BJ (cell line): ENCODE measurements at places on chromosomes 7 and 10.
A peak's percentile ranks its signal among the peaks of the same experiment; 100 is the strongest.

DNA sequence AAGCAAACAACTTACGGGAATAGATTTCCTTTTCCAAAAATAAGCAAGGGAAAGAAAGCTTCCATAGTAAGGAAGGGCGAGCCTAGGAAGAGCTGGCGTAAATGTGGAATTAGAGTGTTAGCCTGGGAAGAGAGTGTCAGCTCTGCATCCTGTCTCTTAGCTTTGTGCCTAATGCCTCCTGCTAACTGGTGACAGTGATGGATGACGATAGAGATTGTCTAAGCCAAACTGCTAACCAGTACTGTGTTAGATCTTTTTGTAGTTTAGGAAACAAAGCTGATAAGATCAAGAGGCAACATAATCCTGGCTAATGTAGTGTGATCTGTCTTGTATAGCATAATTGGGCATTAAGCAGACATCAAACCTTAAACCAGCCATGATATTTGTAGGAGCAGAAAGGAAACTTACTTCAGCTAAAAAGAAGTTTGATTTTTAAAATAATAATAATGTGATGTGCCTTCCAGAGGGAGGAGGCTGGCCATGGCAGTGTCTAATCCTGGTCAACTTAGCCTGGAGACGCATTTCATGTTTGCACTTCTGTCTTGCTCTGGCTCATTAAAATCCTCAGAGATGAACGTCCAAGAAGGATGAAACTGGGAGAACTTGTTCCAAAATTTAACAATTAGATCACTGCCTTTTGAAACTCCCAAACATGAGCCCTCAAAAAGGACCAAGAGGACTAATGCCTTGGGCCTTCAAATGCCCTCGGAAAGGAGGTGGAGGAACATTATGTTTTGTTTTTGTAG is 85.1 kb downstream of the FAM204A start:
- DNase-seq: no peak

- DNase-seq: no peak
Measured at GRCh38 chr10:9811601-9812000, 1206.1 kb upstream of the CELF2 start.

- DNase-seq: no peak
Measured at GRCh38 chr10:6815346-6815745, 235.3 kb upstream of the PRKCQ start.

DNA sequence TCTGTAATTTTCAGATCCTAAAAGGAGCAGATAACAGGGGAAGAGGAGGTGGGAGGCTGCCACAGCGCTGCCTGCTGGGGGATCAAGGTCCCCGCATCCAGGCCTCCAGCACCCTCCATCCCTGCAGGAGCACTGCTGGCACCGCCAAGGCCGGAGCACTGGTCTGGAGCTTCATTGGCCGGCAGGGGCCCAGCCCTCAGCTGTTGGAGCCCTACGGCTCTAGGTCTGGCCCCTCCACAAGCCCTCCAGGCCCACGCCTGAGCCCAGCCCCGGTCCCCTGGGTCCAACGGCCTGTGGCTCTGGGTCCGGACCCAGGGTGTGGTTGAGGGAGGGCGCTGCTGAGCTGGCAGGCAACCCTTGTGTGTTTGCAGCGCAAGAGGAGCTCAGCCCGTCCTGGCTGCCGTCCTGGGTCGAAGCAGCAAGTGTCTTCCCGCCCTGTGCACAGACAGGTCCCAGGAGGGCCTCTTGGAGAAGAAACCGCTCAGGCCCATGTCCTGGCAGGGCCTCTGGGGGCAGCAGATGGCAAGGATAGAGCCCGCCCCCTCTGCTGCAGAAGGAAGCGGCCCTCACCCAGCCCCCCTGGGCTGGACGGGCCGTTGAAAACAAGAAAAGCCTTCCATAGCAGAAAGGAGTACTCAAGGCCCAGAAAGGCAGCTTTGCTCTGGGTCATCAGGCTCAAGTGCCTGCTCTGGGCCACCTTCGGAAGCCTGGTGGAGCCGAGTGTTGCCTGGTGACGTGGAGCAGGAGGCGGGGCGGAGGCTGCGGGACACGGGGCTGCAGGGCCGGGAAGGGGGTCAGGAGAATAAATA is 54.3 kb upstream of the TNRC18 start:
- DNase-seq: no peak

DNA sequence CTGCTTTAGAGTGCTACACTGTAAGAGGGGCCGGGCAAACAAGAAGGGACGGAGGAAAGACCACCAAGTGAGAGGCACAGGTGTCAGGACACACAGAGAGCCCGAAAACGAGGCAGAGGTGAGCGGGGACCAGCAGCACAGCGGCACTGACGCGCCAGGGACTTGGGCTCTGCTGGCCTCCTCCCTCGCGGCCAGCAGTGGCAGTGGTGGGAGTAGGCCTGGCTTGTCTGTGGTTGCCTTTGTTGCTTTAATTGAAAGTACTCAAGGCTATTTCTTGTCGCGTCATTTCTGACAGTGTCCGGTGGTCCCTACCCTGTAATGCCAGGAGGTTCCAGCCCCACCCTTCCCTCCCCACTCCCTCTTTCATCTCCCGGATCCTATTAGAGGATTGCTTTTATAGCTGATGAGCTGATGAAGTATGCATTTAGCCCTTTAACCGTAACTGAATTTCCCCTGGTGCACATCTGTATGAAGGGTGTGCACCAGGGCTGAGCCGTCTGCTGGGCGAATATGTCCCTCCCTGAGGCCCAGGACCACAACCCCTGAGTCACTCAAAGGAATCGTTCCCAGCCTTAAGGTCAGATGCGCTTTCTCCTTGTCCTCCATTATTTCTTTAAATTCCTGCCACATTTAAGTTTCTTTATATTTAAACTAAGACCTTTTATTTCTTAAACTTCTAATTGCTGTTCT is 39.5 kb upstream of the FAM20C start:
- DNase-seq: no peak

DNA sequence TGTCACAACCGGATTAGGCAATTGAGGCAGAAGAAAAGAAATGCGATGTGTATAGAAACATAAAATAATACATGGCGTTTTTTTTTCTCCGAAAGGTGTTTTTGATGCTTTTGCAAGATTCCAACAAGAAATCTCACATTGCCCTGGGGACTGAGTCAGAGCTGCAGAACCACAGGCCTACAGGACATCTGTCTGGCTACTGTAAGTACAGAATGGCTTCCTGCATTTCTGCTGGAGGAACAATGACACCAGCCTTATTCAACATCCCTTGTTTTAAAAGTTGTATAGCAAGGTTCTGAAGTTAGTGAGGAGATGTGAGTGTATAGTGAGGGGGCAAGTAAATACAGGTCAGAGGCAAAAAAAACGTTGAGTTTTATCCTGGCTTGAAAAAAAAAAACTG is 256.4 kb downstream of the ABCA13 start:
- DNase-seq: no peak

DNA sequence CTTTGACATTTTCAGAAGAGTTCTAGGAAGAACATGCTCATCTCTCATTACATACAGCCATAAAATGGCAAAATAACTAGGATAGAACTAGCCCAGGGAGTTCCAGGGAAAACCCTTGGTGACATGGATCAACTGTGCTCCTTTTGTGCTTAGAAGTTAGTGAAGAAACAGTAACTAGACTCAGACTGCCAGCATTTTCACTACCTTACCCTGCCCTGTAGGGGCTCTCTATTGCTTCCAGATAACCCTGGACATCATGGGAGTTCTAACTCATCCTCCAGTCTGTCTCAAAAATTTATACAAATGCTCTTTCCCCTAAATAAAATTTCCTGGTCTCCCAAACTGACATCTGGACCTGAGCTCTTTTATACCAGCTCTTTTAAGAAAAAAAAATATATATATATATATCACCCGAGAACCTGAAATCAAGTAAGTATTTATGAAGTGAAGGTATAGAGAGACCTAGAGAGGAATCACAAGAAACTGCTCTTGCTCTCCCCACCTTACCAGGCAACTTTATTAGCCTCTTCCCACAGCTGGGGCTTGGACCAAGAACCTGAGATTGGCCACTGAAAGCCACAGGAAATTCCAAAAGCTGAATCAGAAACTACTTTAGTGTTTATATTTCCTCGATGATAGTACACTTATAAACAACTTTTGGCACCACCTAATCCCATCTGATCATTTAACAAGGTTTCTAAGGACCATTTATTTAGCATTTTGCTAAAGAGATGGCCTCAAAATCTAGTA is 101.4 kb downstream of the RELN start:
- DNase-seq: peak; percentile 4

- DNase-seq: no peak
Measured at GRCh38 chr7:142795339-142795863, 24.6 kb downstream of the PRSS2 start.

DNA sequence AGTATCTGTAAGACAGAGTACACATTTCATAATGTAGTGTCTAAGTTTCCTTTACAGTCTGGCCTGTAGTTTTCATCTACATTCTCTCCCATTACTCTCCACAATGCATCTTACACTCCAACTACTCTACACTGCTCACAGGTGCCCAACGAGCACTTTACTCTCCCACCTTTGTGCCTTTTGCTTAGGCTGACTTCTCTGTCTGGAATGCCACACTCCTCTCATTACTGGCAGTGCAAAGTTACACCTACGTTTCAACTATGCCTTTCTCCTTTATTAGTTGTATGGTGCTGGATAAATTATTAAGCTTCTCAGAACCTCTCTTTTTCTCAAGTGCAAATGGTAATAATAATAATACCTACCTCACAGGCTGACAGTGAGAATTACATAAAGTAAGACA is 70.5 kb downstream of the RNLS start:
- DNase-seq: no peak
